ENCODE measurements at places on chromosomes 4 and X. TPM values are rescaled to one million over a fixed set of nuclear protein-coding genes. Genes with fewer than 3 reads are reported as not detected.

DNA sequence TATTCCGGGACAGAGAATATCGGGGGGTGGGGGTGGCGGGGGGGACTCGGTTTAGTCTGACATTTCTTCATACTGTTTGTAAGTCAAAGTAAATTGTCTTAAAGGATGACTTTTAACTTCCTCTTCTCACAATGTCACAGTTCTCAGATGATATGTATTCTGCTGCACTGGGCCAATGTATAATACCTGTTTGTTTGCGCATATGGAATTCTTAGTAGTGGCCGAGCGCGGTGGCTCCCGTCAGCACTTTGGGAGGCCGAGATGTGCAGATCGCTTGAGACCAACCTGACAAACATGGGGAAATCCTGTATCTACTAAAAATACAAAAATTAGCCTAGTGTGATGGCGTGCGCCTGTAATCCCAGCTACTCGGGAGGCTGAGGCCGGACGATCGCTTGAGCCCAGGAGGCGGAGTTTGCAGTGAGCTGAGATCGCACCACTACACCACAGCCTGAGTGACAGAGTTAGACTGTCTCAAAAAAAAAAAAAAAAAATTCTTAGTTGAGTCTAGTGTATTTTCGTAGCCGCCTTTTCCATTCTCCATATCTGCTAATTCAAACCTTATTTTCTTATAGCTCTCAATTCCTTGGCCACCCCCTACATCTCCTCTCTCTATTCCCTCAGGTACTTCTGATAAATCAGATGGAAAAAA, 851 bp downstream of the POLR2B start:
- peaks cover 35% of the 10 kb centered on the region for H3K4me1 ChIP-seq
- H3K27me3 ChIP-seq = no peaks in the 10 kb centered on the region
- DNase-seq = no peak
- H3K4me3 ChIP-seq = peak overlapping the region; percentile 98

DNA sequence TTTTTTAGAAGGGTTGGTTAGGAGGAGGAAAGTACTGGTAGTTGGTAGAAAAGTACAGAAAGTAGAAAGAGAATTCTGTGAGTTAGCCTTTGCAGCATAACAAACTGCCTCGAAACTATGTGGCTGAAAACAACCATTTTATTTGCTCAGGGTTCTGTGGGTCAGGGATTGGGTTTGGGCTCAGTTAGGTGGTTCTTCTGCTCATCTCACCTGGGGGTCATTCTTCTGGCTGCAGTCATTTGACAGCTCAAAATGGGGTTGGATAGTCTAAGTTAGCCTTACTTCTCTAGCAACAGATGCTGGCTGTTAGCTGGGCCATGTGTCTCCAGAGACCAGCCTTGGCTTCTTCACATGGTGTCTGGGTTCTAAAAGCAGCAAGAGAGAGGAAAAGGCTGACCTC, 119.4 kb downstream of the SMIM20 start:
- no peaks in the 10 kb centered on the region for H3K36me3 ChIP-seq
- no peak for DNase-seq
- H3K27ac ChIP-seq = no peak overlapping the region
- no peak overlapping the region for H3K4me3 ChIP-seq
- H3K4me1 ChIP-seq = peaks cover 7% of the 10 kb centered on the region

DNA sequence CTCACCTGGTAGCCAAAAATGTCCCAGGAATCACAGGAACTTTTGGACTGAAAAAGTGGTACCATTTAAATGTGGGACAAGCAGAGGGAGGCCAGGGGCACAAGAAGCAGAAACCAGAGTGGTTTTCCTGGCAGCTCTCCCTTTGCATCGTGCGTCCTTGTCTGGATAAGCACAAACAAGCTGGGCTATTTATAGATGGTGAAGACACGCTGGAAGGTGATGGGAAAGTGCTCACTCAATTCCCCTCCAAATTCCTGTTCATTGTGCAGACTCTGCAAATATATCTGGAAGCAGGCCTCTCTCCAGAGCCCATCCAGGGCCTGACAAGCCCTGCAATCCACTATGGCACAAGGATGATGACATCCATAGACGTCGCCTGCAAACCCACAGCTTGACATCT, 63.6 kb upstream of the MAP3K15 start:
- no peak overlapping the region for H3K27ac ChIP-seq
- H3K4me3 ChIP-seq = no peak overlapping the region
- no peaks in the 10 kb centered on the region for H3K4me1 ChIP-seq
- H3K27me3 ChIP-seq = no peaks in the 10 kb centered on the region

DNA sequence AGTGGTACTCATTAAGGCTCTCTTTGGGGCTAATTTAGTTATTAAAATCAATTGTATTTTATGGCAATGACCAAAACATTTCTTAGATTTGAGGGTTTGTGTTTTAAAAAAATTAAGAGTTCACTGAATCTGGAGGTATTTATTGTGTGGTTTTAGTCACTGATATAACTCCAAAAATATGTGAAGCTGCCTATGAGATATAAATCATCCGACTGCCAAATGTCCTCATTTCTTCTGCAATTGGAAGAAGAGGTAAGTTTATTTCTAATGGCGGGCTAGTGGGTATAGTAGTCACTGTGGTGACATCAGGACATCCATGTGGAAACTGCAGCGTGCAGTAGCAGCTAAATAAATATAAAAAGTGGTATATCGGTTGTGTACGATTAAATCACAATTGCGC, 205.5 kb downstream of the MID1 start:
- no peak for DNase-seq
- no peaks in the 10 kb centered on the region for H3K36me3 ChIP-seq
- H3K27ac ChIP-seq = no peak overlapping the region

- H3K4me3 ChIP-seq = no peak overlapping the region
- no peaks in the 10 kb centered on the region for H3K4me1 ChIP-seq
- peaks cover 48% of the 10 kb centered on the region for H3K36me3 ChIP-seq
- no peak overlapping the region for H3K27ac ChIP-seq
- DNase-seq = no peak
These were observed 48.3 kb downstream of the ZAR1 start for GRCh38 chr4:48538358-48538757.

- no peak overlapping the region for H3K4me3 ChIP-seq
- H3K36me3 ChIP-seq = no peaks in the 10 kb centered on the region
- no peaks in the 10 kb centered on the region for H3K27me3 ChIP-seq
- 0 out of 3 replicates have a peak, but pooled peaks cover 3% of the 10 kb centered on the region for H3K4me1 ChIP-seq
These were observed 22.8 kb upstream of the NAT8L start for GRCh38 chr4:2036327-2036726.

DNA sequence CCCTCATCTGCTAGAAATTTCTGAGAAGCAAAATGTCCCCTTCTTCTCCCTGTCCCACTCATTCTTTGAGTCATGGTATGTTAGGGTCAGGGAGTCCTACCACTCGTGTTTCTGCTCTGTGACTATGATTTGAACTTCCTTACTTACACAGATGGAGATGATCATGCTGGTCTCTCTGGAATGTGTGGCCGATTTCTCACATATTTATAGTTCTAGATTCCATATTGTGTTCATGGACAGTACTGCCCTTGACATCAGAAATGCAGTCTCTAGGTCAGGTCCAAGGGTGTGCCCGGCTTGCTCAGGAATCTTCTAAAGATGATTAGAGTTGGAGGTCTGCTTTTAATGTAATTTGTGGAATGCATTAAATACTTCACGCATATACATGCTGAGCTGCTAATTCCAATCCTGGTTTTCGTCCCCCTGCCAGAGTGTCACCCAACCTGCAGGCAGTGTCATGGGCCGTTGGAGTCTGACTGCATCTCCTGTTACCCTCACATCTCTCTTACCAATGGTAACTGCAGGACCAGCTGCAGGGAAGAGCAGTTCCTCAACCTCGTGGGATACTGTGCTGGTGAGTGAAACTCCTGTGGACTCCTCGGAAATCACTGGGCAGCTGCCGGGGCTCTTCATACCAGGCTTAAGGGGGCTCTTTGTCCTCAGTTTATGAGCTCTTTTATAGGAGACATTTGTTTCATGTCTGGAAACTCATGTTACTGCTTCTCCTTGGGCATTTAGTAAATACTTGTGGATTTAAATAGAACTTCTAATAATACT, 214.1 kb upstream of the ANXA3 start:
- H3K27ac ChIP-seq = no peak overlapping the region
- H3K27me3 ChIP-seq = peaks cover 10% of the 10 kb centered on the region
- no peak overlapping the region for H3K4me3 ChIP-seq
- no peaks in the 10 kb centered on the region for H3K4me1 ChIP-seq
- H3K36me3 ChIP-seq = no peaks in the 10 kb centered on the region

- no peak overlapping the region for H3K27ac ChIP-seq
- H3K4me1 ChIP-seq = peaks cover 3% of the 10 kb centered on the region
- peaks cover 4% of the 10 kb centered on the region for H3K36me3 ChIP-seq
- H3K27me3 ChIP-seq = no peaks in the 10 kb centered on the region
- DNase-seq = no peak
These were observed 100.5 kb downstream of the GPR143 start for GRCh38 chrX:9665113-9665512.

- no peaks in the 10 kb centered on the region for H3K27me3 ChIP-seq
- H3K27ac ChIP-seq = no peak overlapping the region
- no peak overlapping the region for H3K4me3 ChIP-seq
- no peaks in the 10 kb centered on the region for H3K36me3 ChIP-seq
- DNase-seq = no peak
These were observed 274.7 kb upstream of the AGTR2 start for GRCh38 chrX:115895678-115896329.

DNA sequence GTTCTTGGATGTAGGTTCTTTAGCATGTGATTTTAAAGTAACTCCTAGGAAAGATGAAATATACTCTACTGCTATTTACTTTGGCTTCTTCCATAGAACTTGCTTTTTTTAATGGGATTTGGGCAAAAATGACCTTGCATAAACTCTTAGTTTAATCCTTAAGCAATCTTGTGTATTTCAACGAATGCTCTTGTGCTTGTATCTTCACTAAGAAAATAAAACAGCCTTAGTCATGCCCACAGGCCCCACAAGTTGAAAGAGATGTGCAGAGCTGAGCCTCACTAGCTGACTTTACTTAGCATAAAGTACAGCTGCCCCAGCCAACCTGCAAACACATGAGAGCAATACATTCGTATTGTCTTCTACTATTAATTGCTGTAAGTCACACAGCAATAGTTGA, 1609.2 kb downstream of the STIM2 start:
- no peaks in the 10 kb centered on the region for H3K4me1 ChIP-seq
- H3K36me3 ChIP-seq = no peaks in the 10 kb centered on the region
- H3K4me3 ChIP-seq = no peak overlapping the region
- no peak overlapping the region for H3K27ac ChIP-seq
- no peak for DNase-seq

OGT gene
- 170 TPM for polyA plus RNA-seq

ITGB1BP2 gene
- 4.0 TPM for polyA plus RNA-seq

CASK gene
- 3.8 TPM for polyA plus RNA-seq
